Stimulated activated CD4-positive, alpha-beta T cell treated with anti-CD3 and anti-CD28 coated beads, Interleukin-12 subunit alpha, Interleukin-12 subunit beta, amount 100 ng/mL, for 24 hours (primary cell): ENCODE measurements at places on chromosomes 1 and 21.
A peak's percentile ranks its signal among the peaks of the same experiment; 100 is the strongest.

DNA sequence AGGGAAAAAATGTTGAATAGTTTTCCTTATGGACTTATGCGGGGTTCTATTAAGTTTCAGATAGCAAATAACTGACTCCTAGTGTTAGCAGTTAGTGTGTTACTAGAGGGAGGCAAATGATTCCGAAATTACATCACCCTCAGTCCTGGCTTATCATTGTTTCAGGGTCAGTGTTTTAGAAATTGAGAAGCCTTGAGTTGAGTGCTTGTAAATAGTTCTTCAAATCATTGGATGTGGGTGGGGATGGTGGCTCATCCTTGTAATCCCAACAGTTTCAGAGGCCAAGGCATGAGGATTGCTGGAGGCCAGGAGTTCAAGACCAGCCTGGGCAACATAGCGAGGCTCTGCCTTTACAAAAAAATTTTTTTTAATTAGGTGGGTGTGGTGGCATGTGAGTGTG lies 21.3 kb downstream of the SOAT1 start:
- DNase-seq: no peak

DNA sequence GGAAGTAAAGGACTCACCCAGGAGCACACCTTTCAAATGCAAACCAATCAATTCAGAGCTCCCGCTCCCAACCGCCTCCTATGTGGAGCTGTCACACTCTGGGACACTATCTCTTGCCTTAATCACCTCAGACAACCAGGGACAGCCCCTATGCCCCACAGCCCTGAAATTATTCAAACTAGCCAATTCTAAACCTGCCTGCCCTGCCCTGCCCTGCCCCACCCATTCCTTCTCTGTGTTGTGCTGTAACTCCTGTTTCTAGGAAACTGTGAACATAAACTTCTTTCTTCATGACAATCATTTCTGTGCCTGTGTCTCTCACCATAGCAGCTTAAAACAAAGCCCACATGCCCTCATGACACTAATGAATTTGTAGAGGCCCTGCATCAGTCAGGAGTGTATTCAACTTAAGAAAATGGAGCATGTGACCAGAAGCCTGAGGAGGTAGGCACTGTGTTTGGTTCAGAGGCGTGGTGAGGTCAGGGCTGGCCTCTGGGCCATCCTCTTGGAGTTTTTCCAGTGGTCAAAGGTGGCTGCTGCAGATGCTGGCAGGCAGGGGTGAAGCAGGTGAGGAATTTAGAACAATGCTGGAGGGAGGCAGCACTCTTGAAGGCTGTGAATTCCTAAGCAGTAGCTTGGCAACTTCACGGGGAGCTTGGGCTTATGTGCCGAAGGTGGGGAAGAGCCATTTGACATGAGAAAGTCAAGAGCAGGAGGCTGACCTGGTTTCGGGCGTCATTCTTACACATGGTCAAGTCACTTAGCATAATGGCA lies 74.5 kb downstream of the RHOU start:
- DNase-seq: no peak

DNA sequence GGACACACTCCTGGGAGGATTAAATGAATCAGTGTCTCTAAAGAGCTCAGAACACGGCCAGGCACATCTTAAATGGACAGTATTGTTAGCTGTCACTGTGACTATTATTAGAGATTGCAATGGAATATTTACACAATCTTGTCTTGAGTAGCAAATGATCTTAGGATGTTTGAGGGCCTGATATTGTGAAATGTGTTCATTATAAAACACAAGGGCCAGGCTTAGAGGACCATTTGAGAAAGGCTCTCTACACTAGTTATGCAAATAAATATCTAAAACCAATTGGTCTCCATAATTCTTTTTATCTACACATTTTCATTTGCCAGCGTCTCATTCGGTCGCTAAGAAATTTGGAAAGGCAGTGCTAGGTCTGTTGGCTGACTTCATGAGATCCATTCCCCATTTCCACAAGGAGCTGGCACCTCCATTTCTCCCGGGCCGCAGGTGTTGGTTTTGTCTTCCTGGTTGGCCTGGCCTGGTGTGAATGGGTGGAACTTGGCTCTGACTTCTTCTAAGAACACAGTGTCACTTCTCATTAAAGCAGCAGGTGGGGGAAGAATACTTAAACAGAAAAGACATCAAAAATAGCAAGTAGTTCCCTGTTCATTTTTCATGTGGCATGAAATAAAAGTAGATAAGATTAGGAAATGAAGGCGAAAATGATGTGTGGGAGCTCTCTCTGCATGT lies 56.0 kb upstream of the PLXNA2 start:
- DNase-seq: no peak

- no peak for DNase-seq
These were observed 463.9 kb upstream of the PROX1 start for GRCh38 chr1:213523781-213524398.

GRCh38 chr1:95948023-95948422 lies 714.0 kb downstream of the RWDD3 start:
- no peak for DNase-seq

GRCh38 chr1:93033785-93034184 lies 45.3 kb upstream of the MTF2 start:
- DNase-seq: no peak

DNA sequence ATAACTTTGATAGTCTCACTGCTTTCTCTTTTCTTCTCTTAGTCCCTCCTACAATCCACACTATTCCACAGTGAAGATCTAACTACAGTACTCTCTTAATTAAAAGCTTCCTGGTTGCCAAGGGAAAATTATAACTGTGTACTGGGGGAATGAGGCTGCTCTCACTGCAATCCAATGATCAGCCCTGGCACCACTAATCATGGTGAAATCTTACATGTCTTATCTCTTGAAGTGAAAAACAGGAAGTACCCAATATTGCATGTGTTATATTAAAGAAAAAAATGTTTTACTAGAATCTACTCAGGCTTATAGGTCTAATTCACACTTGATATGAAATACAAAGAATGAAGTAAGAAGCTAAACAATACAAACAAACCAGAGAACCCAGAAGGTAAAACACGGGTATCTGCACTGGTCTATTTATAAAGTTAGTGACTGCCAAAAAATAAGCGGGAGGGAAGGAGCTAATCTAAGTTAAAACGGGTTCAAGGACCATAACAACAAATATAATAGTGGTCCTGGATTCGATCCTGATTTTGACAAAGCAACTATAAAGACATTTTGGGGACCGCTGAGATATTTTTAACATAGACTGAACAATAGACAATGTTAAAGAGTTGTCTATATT lies 57.5 kb downstream of the RGS2 start:
- no peak for DNase-seq

GRCh38 chr1:232194424-232194823 lies 435.5 kb downstream of the SIPA1L2 start:
- DNase-seq: no peak

DNA sequence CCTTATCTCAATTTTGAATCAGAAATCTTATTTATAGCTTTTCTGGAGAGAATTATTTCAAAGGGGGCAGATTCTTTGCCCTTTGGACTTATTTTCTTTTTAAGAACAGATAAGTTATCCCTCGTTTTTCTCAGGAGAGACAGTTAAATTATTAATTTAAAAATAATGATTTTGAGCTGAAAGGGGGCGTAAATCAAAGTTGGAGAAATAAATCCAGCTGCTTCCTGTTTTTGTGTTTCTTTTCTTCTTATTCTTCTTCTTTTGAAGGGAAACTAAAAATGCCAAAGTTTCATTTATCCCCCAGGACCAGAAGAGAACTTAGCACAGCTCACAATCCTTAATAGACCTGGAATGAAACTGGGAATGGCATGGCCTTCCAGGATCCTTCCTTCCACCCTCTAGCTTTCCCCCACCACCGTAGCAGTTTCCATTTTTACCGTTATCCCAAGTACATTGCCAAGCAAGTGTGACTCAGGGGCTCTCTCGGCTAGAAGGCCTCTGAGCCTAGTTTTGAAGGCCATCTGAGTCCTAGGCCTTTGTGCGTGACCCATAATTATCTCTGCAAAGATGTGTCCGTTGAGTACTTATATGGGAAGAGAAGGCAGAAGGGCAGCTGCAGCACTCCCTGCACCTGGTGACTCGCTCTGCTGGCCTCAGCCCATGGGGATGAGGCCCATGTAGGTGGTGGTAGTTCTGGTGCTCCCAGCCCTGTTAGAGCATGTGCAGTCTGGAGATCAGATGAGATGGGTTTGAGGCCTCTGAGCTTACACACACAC lies 181.7 kb downstream of the ROR1 start:
- no peak for DNase-seq

DNA sequence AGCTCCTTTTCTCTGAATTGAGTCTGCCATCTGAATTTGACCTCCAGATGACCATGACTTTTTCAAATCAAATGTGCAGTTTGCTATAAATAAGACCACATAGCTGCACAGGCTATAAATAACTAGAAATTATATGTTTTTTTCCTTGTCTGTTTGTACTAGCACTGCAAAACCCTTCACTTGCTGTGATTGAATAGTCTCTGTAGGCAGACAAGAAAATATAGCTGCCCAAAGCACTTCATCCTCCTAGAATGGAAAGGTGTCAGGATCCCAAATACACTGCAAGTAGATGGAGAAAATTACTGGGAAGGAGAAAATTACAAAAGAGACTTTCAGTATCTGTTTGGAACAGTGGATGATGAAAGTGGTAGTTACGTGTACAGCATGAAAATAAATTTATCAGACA lies 175.8 kb downstream of the APP start:
- no peak for DNase-seq

GRCh38 chr21:42220138-42220701 lies 1.3 kb downstream of the ABCG1 start:
- DNase-seq: peak; percentile 42

DNA sequence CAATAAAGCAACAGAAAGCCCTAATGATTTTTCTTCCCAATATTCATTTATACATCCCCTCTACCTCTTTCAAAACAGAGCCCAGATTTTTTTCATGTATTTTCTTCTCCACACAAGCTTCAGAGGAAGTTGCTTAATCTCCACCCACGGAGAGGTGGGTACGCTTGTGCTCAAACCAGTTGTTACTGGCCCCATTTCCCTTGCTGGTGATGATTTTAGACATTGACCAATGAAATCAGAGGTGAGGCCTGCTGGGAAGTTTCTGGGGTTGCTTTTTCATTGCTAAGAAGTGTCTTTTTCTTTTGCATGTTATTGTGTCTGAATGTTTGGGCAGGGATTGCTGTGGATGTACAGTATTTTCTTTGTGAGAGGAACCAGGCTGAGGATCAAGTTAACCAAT lies 448.1 kb upstream of the B3GALT2 start:
- DNase-seq: no peak

GRCh38 chr1:153849487-153850185 lies 73.1 kb downstream of the GATAD2B start:
- DNase-seq: no peak

GRCh38 chr21:29164323-29164942 lies 34.0 kb downstream of the MAP3K7CL start:
- DNase-seq: no peak

- no peak for DNase-seq
These were observed 28.8 kb upstream of the KCNJ6 start for GRCh38 chr21:37945036-37945435.

GRCh38 chr1:17371896-17372295 lies at the start of gene PADI6:
PADI6 (plus strand) TSS chr1:17372196; CDS start chr1:17372246, 50 bp downstream.
- DNase-seq: no peak

DNA sequence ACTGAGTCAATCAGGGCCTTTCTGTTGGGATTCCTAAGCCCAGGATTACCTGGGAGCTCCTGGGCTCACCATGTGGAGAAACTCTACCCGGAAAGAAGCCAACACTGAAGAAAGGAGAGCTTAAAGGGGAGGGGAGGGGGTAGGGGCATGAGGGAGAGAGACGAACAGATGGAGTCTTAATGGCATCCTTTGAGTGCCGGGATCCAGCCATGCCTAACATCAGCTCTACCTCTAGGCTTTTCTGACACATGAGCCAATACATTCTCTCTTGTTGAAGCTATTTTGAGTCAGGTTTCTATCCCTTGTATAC lies 75.0 kb downstream of the NPHP4 start:
- no peak for DNase-seq

DNA sequence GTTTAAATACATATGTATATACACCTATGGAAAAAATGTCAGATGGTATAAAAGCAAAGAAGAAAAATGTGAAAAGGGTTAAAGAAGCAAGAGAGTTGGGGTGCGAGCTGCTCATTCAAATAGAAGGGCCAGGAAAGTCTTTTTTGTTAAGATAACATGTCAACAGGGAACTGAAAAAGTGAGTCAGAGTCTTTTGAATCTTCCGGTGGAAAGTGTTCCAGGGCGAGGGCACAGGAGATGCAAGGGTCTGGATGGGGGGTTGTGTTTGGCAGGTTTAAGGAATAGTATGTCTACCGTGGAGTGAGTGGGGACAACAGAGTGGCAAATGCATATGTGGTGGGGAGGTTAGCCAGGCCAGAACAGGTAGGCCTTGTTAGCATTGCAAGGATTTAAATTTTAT lies 22.2 kb upstream of the GNG12 start:
- DNase-seq: no peak

GRCh38 chr1:240701412-240701811 lies 89.5 kb upstream of the GREM2 start:
- no peak for DNase-seq

DNA sequence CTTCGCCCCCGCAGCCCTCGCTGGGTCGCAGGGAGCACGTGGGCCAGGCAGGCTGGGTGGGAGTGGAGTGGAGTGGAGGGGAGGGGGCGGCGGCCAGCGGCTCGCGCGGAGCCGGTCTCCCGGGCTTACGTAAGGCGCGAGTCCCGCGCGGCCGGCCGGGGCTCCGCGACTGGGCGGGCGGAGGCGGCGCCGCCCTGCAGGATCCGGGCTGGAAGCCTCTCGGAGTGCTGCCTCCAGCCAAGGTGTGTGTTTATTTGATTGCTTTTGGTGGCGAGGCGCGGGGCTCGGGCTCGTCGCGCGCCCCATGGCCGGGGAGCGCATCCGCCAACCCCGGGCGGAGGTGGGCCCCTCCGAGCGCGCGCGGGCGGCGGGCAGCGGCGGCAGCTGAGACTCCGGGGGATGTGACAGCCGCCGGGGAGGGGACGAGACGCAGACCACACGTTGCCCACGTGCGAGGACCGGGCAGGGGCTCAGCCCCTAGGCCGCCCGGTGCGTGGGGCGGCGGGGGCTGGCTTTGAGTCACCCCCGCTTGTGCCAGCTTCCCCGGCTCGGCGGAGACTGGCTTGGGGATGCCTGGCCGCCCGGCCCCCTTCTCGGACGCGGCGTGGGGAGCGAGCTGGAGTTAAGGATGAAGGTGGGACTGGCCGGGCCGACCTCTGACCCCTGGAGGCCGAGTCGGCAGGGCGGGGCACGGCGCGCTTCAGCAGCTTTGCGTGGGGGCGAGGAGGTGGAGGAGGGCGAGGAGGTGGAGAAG lies 402 bp upstream of the AK4 start:
- DNase-seq: peak; percentile 35
